ENCODE measurements at places on chromosomes 6 and 20.

GRCh38 chr6:20333721-20334269, 67.9 kb upstream of the E2F3 start:
- DNase-seq: no peak

DNA sequence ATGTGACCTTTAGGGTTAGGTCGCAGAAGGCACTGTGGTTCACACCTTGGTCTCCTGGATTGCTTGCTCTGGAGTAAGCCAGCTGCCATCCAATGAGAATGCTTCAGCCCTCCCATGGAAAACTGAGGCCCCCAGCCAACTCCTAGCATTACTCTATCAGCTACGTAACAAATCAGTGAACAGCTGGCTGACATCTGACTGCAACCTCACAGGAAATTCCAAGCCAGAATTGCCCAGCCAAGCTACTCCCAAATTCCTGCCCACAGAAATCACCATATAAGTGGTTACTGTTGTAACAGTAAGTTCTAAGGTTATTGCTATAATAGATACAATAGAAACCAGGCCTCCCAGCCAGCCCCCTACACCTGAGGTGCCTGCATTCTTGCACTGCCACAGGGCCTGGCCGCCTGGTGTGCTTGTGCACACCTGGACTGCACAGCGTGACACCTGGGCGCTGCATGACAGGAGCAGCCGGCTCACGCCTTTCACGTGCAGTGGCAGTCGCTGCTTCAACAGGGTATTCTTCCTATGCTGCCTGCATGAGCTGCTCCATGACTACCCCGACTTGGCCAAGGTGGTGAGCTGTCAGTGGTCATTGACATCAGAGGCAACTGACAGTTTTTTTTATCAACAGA, 429.7 kb upstream of the RUNX2 start:
- DNase-seq: no peak

DNA sequence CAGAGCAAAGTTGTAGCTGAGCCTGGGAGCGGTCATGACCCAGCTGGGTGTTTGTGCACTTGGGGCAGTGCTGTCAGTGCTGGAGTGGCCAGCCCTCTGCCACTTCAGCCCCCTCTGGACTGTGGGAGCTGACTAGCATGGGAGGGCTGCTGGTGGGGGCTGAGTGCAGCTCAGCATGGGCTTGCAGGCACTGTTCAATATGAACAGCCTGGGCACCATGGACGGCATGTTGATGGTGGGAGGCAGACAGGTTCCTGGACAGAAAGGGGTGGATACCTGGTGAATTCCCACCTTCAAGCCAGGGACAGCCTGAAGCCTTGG, 50.5 kb downstream of the GGTLC1 start:
- no peak for DNase-seq

DNA sequence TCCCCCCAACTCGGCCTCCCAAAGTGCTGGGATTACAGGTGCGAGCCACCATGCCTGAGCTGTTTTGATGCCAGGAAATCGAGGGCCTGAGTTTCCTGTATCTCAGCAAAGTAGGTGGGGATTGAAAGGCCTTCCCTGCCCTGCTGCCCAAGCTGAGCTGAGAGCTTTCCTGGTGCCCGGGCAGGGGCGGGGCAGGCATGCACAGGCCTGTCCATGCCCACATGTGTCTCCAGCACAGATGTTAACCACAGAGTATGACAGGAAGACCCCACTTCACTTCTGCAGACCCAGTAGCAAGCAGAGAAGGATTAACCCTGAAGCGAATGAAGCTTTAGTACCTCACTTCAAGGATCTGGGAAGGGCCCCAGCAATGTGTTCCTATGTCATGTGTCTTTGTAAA, 66.0 kb downstream of the GPR6 start:
- DNase-seq: no peak

- no peak for DNase-seq
These were observed 20.0 kb upstream of the PHF3 start for GRCh38 chr6:63615590-63615989.

GRCh38 chr6:168107191-168107983, 28.4 kb upstream of the FRMD1 start:
- DNase-seq: no peak

DNA sequence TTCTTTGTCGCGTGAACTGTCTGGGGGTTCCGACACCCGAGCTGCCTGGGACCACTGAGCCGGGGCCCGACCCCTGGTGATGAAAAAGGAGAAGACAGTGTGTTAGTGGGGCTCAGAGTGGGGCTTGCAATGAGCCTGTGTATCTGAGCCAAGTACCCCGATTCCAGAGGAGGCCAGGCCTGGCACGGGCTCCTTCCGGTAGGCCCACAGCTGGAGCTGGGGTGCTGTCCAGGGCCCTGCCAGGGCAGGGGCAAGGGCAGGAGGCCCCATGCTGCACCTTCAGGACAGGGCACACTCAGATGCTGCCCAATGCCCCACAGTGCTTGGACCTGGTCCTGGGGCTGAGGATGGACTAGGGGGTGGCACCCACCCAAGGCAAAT, 89.4 kb downstream of the TAF4 start:
- no peak for DNase-seq

DNA sequence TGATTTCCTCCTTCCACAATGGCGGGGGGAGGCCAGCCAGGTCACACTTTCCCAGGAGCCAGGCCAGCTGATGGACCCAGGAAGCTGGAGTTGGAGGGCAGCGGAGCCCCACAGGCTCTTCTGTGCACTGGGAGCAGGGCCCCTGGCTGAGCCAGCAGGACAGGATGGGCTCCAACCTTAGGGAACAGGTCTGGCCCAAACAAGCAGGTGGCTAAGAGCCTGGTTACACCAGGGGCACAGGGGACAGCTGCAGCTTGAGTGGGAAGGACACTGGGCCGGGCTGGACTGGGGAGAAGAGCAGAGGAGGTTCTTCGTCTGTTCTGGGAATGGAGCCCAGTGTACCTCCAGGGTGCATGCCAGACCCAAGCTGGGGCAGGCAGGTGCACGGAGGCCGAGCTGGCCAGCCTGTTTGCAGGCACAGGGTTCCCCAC, 102.3 kb downstream of the DLL1 start:
- DNase-seq: no peak
